GOT3 (cell line): ENCODE measurements at places on chromosomes 5 and 9.

GRCh38 chr9:135255841-135256580, 168.5 kb downstream of the OLFM1 start:
- no peak for DNase-seq

DNA sequence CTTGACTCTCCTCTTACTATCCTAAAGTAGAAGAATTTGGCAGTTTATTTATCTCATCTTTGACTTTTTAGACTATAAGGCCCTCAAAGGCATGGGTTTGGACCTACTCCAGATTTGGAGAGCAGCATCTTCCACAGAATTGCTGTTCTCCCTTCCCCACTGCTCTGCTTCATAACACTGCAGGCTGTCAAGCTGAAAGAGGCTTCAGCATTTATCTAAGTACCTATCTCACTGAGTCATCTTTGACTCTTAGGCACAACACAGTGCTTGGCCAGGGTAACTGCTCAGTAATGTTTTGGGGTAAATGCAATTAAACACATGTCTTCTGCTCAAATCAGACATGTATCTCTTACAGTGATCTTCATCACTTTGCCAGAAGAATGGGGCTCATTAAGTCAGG, 60.6 kb downstream of the GRIN3A start:
- no peak for DNase-seq

DNA sequence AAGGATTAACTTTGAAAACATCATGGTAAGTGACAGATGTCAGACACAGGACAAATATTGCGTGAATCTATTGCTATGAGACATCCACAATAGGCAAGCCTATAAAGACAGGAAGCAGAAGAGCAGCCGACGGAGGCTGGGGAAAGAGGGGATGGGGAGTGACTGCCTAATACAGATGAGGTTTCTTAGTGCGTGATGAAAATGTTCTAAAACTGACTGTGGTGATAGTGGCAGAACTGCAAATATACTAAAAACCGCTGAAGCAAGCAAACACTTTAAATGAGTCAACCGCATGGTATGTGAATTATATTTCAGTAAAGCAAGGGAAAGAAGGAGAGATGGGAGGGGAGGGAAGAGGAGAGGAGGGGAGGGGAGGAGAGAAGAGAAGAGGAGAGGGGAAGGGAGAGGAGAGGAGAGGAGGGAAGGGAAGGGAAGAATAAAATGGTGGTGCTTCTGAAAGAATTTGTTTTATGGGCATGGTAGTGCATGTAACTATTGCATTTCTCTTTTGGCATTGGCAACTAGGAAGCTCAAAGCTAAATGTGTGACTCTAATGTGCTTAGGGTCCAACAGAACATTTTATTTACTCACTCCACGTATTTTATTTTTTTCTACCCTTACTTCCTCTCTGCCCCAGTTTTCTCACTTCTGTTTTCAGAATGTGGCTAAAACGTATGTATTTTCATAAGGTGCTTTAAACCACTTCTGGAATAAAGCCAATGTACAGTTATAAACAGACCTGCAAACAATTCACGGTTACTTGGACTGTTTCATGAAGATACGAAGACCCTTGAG, 21.3 kb downstream of the AKNA start:
- DNase-seq, result no peak

GRCh38 chr5:59067956-59068656, 485.2 kb downstream of the RAB3C start:
- DNase-seq, result no peak

GRCh38 chr5:142006363-142007236, 6.2 kb downstream of the GNPDA1 start:
- no peak for DNase-seq

DNA sequence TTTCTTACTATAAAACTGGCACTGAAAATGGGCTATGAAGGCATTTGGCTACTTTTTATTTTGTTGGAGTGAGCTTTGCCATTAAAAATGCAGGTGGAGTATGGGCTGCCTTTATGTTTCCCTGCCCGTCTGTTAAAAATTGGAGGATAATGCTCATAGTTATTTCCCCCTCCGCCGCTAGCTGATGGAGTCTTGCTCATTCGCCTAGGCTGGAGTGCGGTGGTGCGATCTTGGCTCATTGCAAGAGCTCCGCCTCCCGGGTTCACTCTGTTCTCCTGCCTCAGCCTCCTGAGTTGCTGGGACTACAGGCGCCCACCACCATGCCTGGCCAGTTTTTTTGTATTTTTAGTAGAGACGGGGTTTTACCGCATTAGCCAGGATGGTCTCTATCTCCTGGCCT, 8.6 kb downstream of the G3BP1 start:
- DNase-seq, result no peak

GRCh38 chr9:116644091-116644688, 42.9 kb upstream of the TRIM32 start:
- DNase-seq, result no peak

- DNase-seq, result no peak
These were observed 428.2 kb downstream of the IRX1 start for GRCh38 chr5:4023753-4024335.

DNA sequence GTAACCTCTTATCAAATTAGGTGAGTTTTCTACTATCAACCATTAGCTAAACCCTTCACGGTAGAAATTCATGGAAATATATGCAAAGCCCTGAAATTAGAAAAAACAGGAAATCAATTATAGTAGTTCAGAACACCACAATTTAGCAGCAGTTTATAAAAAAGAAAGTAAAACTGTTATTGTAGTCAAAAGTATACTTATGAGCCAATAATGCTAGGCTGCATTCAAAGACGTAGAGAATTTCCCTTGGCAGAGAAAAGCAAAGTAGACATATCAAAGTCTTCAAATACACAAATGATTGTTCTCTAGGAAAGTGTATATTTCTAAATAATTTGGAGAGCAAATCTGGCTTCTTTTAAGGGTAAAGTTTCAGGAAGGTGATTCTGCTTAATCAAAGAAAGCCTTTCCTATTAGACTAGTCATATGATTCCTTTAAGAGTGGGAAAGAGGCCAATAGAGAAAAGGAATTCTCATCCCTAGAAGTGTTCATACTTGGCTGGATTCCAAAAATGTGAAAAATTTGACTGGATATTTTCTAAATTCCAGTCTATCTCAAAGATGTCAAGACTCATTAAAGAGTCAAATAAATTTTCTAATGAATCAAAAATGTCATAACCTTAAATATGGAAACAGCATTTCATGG, 185.5 kb downstream of the SMC2 start:
- DNase-seq, result no peak

GRCh38 chr9:90774682-90775081, 26.9 kb upstream of the SYK start:
- no peak for DNase-seq

DNA sequence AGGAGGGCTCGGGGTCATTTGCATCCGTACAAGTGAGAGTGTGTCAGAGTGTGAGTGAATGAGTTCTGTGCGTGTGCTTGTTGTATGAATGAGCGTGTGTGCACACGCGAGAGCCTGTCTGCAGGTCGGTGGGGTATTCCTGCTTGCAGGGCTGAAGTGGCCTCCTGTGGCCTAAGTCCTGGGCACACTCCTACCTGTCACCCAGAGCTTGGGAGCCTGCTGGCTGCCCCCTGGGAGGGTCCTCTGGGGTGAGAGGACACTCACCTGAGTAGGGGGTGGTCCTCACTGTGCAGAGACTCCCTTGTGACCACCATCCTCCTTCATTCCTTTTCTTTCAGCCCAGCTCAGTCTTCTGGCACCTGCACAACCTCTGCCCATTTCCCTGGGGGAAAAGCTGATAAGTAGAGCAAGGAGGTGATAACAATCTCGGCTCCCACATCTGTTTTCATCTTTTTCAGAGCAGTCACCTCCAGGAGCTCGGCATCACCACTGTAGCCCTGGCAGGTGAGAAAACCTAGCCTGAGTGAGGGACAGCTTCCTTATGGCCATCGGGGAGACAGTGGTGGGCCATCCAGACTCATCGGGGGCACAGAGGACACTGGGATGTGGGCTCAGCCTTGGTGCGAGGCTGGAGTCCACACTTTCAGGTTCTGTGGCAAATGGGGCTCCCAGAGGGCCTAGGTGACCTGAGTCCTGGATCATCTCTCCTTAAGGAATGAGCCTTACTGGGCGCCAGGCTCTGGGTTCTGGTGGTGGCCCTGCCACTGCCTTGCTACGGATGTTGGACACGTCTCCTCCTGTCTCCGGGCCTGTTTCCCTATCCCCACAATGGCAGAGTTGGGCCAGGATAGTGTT, 38.7 kb upstream of the SYNPO start:
- DNase-seq, result no peak

DNA sequence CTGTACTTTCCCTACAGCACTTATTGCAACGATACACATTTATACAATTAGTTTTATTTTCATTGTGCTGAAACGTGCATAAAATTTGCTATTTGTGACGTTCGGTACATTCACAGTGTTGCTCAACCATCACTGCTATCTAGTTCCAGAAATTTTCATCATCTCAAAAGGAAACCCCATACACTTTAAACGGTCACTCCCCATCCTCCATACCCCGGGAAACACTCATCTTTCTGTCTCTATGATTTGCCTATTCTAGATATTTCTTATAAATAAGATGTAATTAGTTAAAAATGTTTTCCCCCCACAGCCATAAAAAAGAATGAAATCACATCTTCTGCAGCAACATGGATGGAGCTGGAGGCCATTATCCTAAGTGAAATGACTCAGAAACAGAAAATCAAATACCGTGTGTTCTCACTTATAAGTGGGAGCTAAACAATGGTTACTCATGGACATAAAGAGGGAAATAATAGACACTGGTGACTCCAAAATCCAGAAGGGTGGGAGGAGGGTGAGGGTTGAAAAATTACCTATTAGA, 40.2 kb upstream of the TEX48 start:
- DNase-seq, result no peak

GRCh38 chr5:129163810-129164378, 69.3 kb downstream of the ISOC1 start:
- DNase-seq, result no peak

DNA sequence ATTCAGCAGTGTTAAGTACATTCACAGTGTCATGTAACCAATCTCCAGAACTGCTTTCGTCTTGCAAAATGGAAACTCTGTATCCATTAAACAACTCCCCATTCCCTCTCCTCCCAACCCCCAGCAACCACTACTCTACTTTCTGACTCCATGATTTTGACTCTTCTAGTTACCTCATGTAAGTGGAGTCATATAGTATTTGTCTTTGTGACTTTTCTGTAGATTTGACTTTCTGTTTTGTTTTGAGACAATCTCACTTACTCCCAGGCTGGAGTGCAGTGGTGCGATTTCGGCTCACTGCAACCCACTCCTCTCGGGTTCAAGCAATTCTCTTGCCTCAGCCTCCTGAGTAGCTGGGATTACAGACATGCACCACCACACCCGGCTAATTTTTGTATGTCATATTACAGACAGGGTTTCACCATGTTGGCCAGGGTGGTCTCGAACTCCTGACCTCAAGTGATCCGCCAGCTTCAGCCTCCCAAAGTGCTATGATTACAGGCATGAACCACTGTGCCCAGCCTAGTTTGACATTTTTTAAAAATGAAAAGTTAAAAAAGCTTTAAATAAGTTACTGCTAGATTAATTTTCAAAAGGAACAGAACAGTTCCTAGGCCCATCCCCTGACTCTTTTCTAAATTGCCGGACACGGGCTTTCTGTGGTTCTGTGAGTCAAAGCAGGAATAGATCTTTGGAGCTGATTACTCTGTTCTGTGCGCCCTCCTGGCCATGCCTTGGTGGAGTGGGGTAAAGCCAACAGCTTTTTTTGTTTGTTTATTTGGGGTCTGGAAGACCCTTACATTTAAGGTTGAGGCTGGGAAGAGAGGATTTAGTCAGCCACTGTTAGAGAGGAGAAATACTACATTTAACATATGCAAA, 59.3 kb downstream of the RALGPS1 start:
- DNase-seq, result no peak

GRCh38 chr9:75880618-75881017, 9.9 kb upstream of the PCSK5 start:
- no peak for DNase-seq

GRCh38 chr9:113600023-113600823, 136.7 kb downstream of the RGS3 start:
- no peak for DNase-seq
